Stimulated activated CD4-positive, alpha-beta T cell treated with anti-CD3 and anti-CD28 coated beads, Interleukin-4, amount 100 ng/mL, for 1 hour (primary cell): ENCODE measurements at places on chromosomes 3 and 15.

- no peak for DNase-seq
Measured at GRCh38 chr15:91879158-91879557, 25.6 kb downstream of the SLCO3A1 start.

GRCh38 chr3:56879436-56880215 is 77.9 kb upstream of the ARHGEF3 start:
- no peak for DNase-seq

- no peak for DNase-seq
Measured at GRCh38 chr3:9172851-9173321, 76.6 kb downstream of the SRGAP3 start.

DNA sequence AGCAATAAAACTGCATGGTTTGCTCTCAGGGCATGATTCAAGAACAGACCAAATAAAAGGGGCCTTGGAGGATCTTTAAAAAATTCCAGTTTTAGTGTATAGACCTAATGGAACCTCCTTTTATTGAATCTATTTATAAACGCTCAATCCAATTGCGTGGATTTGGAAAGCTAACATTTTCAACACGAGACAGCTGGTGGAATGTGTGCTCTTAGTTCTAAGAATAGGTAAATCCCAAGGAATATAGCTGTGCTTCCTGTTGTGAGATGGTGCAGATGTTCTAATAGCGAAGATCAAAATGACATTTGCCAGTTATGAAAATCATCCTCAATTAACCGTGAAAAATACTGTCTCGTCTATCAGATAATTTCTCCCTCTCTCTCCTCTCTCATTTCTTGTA is 192.5 kb downstream of the ATP10A start:
- no peak for DNase-seq

DNA sequence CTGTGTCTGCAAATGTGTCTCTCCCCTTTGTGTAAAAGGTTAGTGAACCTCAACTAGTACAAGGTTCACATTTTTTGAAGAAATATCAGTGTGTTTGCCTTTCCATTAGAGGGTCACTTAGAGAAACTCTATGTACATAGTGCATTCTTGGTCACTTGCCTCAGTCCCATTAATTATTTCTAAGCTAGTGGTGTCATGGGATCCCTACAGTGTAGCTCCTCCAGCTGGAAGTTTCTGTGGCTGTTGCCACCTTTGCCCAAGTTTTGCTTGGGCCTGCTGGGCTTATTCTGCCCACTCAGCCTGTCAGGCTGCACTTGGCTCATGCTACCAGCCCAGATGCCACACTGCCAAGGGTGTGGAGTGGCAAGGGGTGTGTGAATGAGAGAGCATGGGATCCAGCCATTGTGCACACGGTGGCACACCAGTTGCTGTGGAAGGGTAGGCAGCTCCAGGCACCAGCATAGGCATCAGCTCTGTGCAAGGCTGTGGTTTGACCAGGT is 161.7 kb downstream of the ARPP21 start:
- DNase-seq: no peak
